ENCODE measurements at places on chromosomes 1 and 21. TPM values are rescaled to one million over a fixed set of nuclear protein-coding genes. Genes with fewer than 3 reads are reported as not detected.
A peak's percentile ranks its signal among the peaks of the same experiment; 100 is the strongest.

Gene DRAXIN
- total RNA-seq = 0.07 TPM

Gene PGLYRP4
- total RNA-seq = not detected

Gene CATSPERE
- 0.08 TPM for total RNA-seq

- no peak for DNase-seq
These were observed 1.6 kb downstream of the PCAT6 start for GRCh38 chr1:202812176-202813026.

DNA sequence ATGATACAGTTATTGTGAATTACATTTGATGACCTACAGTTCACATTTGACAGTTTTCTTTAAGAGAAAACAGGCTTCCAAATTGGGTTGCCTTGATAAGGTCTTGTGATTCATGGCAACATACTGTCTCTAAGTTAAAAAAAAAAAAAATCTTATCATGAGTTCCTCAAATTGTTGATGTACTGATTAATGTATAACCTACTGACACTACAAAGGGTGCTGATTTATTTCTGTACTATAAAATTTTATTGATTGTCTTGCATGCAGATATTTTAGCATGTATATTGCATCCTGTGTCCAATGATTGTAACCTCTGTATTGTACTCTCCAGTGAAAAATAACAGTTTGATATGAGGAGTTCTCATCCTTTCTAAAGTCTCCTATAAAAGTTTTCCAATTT is 197.3 kb upstream of the IVNS1ABP start:
- DNase-seq = no peak

- no peak for DNase-seq
These were observed 42.7 kb downstream of the MORN1 start for GRCh38 chr1:2348346-2349325.

- no peak for DNase-seq
These were observed 244.9 kb downstream of the DSCAM start for GRCh38 chr21:40602080-40602479.

- no peak for DNase-seq
These were observed 446.6 kb downstream of the SIPA1L2 start for GRCh38 chr1:232183266-232183800.

- no peak for DNase-seq
These were observed 24.2 kb upstream of the EYA3 start for GRCh38 chr1:28112388-28113241.

Gene HCN3
- 3.3 TPM for total RNA-seq

DNA sequence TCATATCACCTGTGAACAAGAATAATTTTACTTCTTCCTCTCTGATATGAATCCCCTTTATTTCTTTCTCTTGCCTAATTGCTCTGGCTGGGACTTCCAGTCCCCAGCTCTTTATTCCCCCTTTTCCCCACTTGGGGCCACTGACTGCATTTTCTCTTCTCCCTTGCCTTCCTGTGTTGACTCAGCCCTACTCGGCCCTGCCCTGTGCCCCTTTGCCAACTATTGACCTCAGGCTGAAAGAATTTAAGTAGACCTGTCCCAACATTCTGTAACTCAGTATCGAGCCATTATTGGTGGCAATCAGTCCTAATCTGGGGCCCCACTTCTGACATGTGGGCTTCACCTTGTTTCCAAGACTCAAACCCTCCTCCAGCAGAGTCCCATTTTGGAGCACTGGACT is 60.6 kb upstream of the STUM start:
- DNase-seq = no peak

Gene HYI
- total RNA-seq = 16.5 TPM

DNA sequence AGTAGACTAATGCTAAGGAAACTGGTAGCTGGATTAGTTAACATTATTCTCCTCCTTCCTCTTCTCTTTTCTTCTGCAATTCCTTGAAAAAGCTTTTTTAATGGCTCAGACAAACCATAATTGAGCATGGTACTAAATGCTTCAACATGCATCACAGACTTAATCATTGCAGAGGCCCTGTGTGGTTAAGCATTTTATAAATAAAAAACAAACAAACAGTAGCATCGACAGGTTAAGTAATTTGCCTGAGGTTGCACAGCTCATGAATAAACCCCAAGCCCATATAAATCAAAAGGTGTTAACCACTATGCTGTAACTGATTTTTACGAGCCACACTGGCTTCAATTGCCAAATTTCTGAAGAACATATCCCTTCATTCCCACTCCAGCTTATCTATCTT is 462.1 kb downstream of the LMO4 start:
- DNase-seq = no peak

Gene NTRK1
- total RNA-seq = 49.8 TPM

- no peak for DNase-seq
These were observed 54.5 kb upstream of the GADD45A start for GRCh38 chr1:67630438-67631045.

Gene RAP1GAP
- total RNA-seq = 0.23 TPM

- no peak for DNase-seq
These were observed 44.3 kb upstream of the CAPZB start for GRCh38 chr1:19529664-19530063.

DNA sequence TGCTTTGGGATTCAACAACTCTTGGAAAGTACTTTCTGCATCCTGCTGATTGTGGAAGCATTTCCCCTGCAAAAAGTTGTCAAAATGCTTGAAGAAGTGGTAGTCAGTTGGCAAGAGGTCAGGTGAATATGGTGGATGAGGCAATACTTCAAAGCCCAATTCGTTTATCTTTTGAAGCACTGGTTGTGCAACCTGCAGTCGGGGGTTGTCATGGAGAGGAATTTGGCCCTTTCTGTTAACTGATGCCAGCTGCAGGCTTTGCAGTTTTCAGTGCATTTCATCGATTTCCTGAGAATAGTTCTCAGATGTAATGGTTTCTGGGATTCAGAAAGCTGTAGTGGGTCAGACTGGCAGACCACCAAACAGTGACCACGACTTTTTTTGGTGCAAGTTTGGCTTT is 47.6 kb upstream of the GJA5 start:
- no peak for DNase-seq

Gene KIFAP3
- total RNA-seq = 13.5 TPM

DNA sequence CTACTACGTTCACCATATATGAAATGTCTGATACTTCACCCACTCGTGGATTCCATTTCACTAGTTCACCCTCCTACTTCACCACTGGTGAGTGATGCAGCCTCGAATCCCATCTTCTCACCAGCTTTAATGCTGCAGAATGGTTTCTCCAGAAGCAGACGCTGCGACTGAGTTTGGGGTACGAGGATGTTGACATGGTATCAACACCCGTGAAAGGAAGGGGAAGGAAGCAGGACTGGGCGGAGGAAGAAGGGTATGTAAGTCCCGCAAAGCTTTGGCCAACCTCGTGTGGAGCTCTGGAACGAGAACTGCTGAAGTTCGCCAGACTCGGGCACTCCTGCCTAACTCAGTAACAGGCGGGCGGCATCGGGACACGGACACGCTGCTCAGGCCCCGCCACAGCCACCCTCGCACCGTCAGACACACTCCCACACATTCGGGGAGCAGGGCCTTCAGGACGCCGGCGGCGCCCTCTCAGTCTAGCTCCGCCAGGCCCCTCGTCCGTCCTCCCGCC is 833 bp upstream of the DIP2A start:
- peak; percentile 24 for DNase-seq

Gene PLA2G2C
- total RNA-seq = 0.44 TPM

- DNase-seq = no peak
These were observed 9.8 kb downstream of the ITSN1 start for GRCh38 chr21:33651965-33652680.

GRCh38 chr1:206111271-206111927 is 5.8 kb downstream of the AVPR1B start:
- DNase-seq = no peak

DNA sequence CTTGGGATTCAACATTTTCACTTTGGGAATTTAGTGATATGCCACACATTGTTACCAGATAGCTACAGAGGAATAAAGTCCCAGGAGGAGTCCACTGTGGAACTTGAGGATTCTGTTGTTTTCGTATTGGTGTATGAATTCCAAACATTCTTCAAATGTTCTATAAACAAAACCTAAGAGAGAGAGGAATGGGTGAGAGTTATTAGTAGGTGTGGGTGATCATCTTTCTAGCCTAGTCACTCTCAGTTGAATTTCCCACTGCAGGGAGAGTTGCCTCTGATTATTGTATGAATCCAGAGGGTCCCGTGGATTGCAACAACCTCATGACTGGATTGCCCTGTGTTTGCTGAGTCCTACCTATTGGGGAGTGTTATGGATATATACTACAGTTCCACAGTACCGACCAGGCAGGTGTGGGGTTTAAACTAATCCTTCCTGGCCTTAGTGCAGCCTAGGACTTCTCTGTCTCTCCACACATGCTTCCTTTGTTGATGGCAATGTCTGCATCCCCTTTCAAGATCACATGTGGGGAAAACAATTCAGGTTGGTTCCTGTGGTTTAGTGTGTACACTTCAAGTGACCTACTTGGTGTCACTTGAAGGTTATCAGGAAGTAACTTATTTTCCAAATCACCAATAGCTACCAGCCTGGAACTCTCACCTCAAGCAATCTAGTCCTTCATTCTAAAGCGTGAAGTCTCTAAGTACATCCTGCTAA is 91.8 kb downstream of the ADCY10 start:
- no peak for DNase-seq

Gene PGLYRP3
- not detected for total RNA-seq

Data from activated T-helper 1 cell treated with anti-CD3 and anti-CD28 coated beads, Interleukin-12 subunit alpha, Interleukin-12 subunit beta, Interleukin-2, Interleukin-4 antibody, amounts not matched to agents 30 ng/mL and 10 ng/mL and 1 ng/mL, durations not matched to agents 14 hours and 24 hours and 36 hours (primary cell).